Renal cortical epithelial cell (primary cell): ENCODE measurements at places on chromosomes 12 and 14. TPM values are rescaled to one million over a fixed set of nuclear protein-coding genes. Genes with fewer than 3 reads are reported as not detected.
A peak's percentile ranks its signal among the peaks of the same experiment; 100 is the strongest.

Gene IQSEC3
- total RNA-seq = 0.10 TPM in 1 of 2 replicates, not detected in the other

Gene KRT6B
- total RNA-seq = 0.05 and 2.1 TPM in 2 replicates

Gene SNRNP35
- 8.0 and 15.4 TPM in 2 replicates for total RNA-seq

Gene ISCA2
- 14.9 and 15.5 TPM in 2 replicates for total RNA-seq

Gene MGP
- total RNA-seq = 0.35 and 0.80 TPM in 2 replicates

Gene GAPDH
- total RNA-seq = 5,930 and 6,897 TPM in 2 replicates

Gene FAM90A1
- total RNA-seq = 0.10 TPM in 1 of 2 replicates, not detected in the other

DNA sequence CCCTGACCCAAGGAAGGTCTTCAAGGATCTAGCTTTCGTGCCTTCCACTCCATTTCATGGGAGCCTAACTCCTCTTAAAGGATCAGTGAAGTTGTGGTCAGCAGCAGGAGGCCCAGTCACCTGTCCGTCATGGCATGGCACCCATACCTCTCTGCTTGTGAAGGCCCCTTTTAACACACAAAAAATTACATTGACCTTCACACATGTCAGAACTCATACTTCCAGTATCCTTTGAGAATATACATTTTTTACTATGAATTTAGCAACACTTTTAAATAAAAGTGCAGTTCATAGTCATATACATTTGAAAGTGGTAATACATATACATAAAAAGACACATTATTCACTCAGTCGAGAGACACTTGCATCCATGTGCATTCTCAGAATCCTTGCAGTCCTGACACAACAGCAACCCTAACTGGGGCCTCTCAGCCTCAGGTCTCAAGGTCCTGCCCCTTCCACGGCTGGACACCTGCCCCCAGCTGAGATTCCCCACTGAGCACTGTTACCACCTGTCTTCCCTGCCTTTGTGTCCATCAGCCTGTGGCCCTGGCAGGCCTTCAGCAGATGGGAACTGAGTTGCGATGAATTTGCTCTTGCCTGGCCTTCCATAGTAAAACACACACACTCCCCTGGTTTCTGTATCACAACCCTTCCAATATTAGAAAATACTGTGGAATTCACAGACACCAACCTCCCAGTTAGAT, 3.7 kb upstream of the KRT3 start:
- DNase-seq = no peak

GRCh38 chr14:99192028-99192621, 79.9 kb downstream of the BCL11B start:
- DNase-seq = peak; percentile 50

- no peak for DNase-seq
Observed at GRCh38 chr12:26118308-26118707, 6.5 kb downstream of the BHLHE41 start.

DNA sequence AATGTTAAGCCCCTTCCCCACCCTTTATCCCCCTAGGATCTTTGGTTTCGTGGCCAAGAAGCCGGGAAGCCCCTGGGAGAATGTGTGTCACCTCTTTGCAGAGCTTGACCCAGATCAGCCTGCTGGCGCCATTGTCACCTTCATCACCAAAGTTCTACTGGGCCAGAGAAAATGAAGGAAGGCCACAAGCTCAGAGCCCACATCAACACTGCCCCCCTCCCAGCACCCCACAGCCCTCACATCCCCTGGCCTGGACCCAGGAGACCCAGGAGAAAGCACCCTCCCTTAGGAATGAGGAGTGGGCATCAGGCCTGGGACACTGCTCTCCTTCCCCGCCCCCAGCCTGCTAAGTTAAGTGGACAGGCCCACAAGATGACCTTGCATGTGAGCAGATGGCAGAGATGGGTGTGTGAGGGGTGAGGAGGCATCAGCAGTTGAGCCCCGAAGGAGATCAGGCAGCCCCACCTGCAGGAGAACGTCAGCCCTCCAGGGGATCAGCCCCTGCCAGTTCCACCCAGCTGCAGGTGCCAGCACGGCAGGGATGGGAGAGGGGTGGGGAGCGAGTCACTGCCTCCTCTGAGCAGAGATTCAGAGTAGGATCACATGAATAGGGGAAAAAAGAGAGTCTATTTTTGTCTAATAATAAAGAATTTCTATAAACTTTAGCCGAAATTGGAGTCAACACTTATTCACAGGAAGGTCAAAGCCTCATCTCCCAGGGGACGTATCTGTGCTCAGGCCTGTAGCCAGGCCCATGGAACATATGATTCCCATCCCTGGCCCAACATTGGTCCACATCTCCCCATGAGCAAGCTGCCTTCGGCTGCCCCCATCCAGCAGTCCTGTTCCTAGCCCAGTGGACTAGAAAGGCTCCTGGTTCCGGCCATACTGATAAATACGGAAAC, 14.1 kb downstream of the TNS2 start:
- no peak for DNase-seq

- DNase-seq = peak; percentile 26
Observed at GRCh38 chr12:102816816-102817434, 100.1 kb downstream of the PAH start.

GRCh38 chr14:98170575-98170974, 1101.4 kb downstream of the BCL11B start:
- no peak for DNase-seq

DNA sequence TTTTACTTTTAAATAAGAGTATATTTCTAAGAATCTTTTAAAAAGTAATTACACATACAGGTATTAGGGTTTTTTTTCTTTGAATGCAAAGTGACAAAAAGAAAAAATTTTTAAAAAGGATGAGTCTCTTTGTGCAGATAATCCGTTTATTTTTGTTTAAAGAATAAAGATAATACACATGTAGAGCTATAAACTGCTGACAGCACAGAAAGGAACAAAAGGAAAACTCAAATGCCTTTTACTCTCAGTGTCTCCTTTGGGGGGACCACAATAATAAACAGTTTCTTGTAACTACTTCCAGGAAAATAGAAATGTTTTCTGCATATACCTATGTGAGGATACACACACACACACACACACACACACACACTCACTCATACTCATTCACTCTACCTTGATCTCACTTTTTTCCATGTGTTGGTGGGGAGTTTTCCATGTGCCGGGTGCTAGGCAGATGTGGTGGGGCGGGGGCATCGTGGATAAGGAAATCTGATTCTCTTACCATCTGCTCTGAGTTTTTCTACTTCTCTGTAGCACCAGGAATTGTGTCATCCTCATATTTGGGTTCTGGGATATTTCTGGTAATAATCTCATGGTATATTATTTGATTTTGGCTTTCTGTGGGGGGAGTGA, 58.1 kb downstream of the KCTD10 start:
- no peak for DNase-seq

GRCh38 chr12:77010691-77011548, 54.4 kb downstream of the E2F7 start:
- peak; percentile 68 for DNase-seq

- DNase-seq = peak; percentile 78
Observed at GRCh38 chr14:85587151-85587711, 57.3 kb downstream of the FLRT2 start.

- DNase-seq = peak; percentile 15
Observed at GRCh38 chr14:86003998-86004397, 474.1 kb downstream of the FLRT2 start.

- DNase-seq = no peak
Observed at GRCh38 chr14:92507174-92507768, 6.3 kb upstream of the RIN3 start.

DNA sequence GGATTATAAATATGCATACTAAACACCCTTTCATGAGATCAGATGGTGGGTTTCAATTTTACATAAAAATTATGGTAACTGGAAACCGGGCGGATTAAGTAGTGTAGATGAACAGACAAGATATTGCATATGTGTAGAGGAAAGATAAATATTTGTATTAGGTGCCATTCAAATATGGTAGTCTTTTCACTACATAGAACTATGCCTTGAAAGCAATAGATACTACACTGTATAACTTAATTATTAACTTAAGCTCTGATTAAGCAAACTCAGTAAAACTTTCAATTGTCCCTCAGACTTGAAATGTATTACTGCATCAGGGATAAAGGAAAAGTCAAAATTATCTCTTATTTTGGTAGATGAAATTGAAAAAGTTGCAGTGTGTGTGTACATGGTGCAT, 1.9 kb downstream of the PTPN21 start:
- peak; percentile 50 for DNase-seq
